ENCODE measurements at places on chromosomes 1 and 21.
A peak's percentile ranks its signal among the peaks of the same experiment; 100 is the strongest.

GRCh38 chr1:116581323-116581885 lies 10.6 kb upstream of the CD58 start:
- DNase-seq: no peak

DNA sequence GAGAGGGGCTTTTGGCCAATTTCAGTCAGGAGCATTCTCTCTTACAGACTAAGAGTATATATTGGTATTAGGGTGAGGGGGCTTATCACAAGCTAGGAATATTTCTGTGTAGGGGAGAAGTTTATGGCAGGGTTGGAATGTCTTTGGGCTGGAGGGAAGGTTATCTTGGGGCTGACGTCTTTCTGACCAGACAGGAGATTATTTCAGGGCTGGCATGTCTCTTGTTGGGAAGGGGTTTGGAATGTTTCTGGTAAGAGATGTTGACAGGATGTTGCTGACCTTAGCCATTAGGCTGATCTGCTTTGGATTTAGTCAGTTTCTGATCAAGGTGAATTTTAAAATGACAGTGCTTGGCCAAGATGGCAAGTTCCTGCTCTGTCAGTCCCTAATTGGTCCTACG lies 17.8 kb upstream of the HSD3B1 start:
- no peak for DNase-seq

- DNase-seq: no peak
Measured at GRCh38 chr1:39392851-39393573, 98.4 kb upstream of the BMP8A start.

DNA sequence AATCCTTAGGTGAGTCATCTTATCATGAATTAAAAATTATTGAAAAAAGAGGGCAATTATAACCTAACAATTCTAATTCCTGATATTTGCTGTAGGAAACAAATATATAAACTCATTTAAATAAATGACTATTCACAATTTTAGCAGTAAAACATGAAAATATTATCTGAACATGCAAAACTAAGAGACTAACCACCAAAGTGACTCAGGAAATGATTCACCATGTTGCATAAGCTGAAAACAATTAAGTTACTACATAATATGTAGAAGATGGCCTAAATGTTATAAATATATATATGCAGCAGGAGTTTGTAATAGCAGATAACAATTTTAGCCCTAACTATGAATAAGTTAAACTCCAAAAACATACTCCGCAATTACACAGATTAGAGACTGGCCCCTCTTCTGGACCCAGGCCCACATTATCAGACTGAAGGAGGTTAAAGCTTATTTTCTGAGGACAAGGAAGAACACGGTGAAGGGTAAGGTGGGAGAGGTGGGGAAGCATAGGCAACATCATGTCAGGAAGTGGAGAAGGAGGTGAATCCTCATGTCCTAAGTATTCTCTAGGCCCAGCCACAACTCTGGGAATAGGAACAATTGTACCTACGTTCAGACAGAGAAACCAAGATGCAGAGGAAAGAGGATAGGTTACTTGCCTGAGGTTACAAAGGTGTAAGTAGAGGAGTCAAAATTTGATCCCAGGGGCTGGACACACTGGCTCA lies 15.6 kb upstream of the AIM2 start:
- DNase-seq: peak; percentile 87

- no peak for DNase-seq
Measured at GRCh38 chr1:48790397-48790796, 13.7 kb upstream of the BEND5 start.

Data from ELR (cell line).